ENCODE measurements at places on chromosomes 13 and 19.

DNA sequence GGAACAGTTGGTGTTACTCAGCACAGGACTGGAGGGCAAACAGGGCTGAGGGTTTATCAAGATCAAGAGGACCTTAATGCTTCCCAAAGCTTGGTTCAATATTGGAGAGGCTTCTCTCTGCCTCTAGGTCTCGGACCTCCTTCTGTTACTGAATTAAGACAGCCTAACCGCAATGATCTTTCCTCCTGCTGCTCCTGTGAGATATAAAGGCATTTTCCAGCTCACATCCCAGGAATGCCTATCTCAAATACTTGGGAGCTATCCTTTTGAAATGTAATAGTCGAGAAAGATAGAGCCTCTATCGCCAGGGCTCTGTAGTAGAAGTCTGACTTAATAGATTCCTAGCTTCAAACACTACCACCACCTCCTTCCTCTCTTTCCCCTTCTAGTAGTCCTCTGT lies 1475.0 kb downstream of the SLITRK1 start:
- DNase-seq, result no peak

DNA sequence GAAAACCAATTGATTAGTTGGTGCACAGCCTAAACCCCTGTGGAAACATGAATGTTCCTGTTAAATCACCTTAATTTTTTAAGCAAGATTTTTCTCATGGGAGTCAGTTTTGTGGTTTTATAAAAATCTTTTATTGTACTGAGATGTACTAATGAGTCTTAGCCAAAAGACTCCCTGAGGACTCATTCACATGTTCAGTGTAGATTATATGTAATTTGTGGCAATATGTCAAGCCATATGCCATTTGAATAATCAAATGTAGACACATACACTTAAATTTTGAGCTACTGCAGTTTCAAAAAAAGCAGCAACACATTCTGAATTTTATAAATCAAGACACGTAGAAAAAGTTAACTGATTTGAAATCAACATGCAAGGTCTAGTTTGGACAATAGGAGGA lies 395.2 kb downstream of the MYO16 start:
- no peak for DNase-seq

GRCh38 chr13:35894636-35895035 lies 236.5 kb downstream of the DCLK1 start:
- no peak for DNase-seq

GRCh38 chr19:14516048-14516534 lies 2.1 kb downstream of the DNAJB1 start:
- DNase-seq, result no peak

GRCh38 chr13:41398494-41399170 lies 58.7 kb upstream of the RGCC start:
- DNase-seq, result no peak

- DNase-seq, result no peak
Observed at GRCh38 chr13:93955904-93956303, 523.6 kb downstream of the DCT start.

DNA sequence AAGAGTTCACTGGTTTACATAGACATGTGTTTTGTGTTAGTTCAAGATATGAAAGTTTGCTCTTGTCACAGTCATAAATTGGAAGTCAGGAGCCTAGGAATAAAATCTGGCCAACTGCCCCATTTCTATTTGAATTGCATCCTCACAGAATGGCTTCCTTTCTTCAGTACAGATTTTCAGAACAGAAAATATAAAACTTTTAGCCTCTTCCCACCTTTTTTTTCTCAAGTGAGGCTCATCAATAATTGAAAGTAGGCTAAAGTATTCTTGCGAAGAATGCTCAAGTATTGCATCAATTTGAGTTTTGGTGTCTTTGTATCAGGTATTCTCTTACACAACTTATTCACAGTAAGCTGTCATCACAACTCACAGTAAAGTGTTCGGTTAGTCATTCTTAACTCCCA lies 802.7 kb downstream of the PCDH9 start:
- DNase-seq, result no peak

- peak; percentile 40 for DNase-seq
Observed at GRCh38 chr19:46951171-46951986, 68.3 kb upstream of the NPAS1 start.

DNA sequence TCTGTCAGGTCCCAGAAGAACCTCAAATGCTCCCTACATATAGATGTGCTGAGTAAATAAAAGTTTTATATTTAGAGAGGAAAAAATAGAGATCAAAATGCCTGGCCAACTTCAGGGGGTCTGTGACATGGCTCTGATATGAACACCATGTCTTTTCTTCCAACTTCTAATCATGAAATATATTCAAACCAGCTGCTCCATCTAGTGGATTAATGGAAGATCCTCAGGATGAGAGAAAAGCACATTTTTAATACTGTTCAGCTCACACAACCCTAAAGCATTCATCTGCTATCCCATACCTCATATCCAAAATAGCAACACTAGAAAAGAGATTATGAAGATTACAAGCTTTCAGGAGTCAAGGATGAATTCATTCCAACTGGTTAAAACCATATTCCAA lies 56.0 kb upstream of the DOCK9 start:
- DNase-seq, result peak; percentile 36

GRCh38 chr13:40878823-40879222 lies 89.4 kb downstream of the SLC25A15 start:
- DNase-seq, result no peak

- DNase-seq, result no peak
Observed at GRCh38 chr19:45468803-45469131, 971 bp downstream of the FOSB start.

GRCh38 chr13:53298396-53298795 lies 269.8 kb downstream of the OLFM4 start:
- DNase-seq, result no peak

DNA sequence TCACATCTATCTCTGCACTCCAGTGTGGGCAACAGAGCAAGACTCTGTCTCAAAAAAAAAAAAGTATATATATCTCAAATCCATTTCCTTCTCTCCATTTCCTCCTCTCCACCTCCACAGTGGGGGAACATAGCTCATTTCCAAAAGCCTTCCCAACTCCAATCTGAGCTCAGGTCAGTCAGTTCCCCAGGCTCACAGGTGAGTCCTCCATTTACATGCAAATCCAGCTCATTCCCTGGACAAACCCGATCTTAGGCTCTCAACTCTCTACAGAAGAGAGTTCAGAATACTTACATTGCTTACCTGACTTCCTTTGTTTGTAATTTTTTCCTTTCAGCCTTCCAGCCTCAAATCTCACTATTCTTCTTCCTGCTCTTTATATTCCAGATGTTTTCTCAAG lies 518.3 kb downstream of the GPC6 start:
- no peak for DNase-seq

DNA sequence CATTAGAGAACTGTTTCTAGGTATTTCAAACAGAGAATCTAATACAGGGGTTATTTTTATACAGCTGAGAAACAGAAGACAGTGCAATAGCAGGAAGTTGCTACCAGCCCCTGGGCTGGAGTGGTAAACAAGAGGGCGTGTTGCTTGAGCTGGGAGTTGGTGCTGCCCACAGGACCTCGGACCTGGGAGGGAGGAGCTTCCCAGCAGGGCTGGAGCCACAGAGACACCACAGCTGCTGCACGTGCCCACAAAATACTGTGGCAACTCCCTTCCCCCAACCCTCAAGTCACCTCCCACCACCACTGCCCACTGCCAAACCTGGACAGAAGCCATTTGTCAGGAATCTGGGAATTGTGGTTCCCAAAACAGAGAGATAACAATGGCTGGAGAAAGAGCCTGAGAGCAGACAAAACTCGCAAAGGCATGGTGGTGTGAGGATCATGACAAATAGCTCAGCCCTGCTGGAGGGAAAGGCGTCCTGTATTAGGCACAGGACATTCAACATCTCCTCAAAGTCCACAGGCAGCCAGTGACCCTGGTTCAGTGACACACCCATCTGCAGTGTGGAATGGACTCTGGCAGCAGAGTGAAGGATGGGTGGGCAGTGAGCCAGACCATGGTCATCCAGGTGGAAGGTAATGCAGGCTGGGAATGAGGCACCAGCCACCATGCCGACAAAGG lies 57.2 kb downstream of the SPATA13 start:
- peak; percentile 23 for DNase-seq

DNA sequence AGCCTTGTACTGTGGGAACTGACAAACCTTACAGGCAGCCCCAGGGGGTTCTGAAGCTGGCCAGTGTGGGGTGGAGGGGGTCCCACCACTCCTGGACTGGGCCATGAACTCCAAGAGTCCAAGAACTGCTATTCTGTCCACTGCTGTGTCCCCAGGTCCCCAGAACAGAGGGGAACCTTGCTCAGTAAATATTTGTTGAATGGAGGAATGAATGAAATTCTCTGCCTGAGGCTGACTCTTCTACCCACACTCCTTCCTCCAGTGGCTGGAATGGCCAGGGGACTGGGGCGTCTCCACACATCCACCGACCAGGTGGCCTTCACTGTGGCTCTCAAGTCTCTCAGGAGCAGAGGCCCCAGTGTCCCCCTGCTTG lies 11.6 kb downstream of the WIZ start:
- DNase-seq, result no peak

GRCh38 chr13:33968520-33969507 lies 150.9 kb downstream of the RFC3 start:
- no peak for DNase-seq

- no peak for DNase-seq
Observed at GRCh38 chr19:38395381-38396114, 7.1 kb downstream of the SPRED3 start.

GRCh38 chr19:46035986-46036743 lies 4.6 kb downstream of the IGFL4 start:
- DNase-seq, result no peak

DNA sequence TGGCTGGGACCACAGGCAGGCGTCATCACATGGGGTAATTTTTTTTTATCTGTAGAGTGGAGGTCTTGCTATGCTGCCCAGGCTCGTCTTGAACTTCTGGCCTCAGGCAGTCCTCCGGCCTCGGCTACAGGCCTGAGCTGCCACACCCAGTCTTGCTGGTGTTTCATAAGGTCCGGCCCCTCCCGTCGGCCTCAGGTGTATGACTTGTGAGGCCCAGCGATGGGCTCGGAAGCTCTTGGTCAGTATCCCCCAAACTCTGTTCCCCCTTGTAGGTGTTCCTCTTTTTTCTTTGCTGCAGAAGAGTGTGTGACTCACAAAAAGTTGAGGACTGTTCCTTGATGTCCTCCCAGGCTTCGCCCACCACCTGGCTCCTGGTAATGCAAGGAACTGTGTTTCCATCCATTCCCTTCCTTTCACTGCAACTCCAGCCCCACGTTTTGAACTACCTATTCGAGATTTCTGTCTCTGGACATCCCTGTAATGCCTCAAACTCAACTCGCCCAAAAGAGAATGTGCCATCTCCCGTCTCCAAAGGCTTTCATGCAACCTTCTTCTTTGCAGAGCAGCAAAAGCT lies 5.0 kb downstream of the USF2 start:
- DNase-seq, result no peak

DNA sequence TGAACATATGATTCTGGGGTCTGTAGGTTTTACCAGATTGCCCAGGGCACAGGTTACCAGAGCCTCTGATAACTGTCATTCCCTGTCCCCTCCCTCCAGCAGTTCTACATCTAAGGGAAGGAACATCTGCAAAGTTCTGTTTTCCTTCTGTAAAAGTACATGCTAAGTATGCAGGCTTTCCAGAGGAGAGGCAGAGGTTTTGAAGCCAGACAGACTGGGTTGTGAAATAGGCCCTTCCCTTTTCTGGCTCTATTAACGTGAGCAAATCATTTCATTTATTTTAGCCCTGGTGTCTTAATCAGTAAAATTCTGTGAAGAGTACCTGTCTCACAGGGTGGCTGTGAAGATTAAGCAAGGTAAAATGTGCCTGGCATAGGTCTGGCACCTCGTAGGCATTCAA lies 66.1 kb upstream of the C1QTNF9 start:
- peak; percentile 15 for DNase-seq

DNA sequence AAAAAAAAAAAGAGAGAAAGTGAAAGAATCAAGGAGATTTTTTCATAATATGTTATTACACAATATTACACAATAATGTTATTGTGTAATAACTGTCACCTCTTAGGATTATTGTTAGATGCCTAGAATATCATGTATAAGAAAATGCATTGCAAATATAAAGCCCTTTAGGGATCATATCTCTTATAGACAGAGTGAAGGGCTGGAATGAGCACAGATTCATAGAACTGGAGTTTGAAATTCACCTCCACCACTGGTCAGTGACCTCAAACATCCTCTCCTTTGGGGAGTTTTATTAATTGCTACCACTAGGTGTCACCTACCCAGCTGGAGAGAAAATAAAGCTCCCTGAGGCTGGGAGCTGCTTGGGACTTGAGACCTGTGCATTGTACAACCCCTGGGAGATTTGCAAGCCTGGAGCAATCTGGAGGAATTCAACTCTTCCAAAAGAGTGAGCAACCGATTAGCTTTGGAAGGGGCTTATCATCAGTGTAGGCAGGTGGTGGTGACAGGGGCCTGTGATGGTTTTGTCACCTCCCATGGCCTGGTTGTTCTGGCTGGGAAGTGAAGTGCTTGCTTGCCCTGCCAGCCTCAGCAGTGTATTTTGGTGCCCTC lies 30.3 kb upstream of the FRY start:
- DNase-seq, result peak; percentile 67

- DNase-seq, result no peak
Observed at GRCh38 chr19:42306646-42307045, 4.2 kb upstream of the PAFAH1B3 start.

- peak; percentile 15 for DNase-seq
Observed at GRCh38 chr13:22110368-22110767, 439.5 kb downstream of the FGF9 start.

- DNase-seq, result peak; percentile 70
Observed at GRCh38 chr13:35797991-35798390, 321.5 kb upstream of the MAB21L1 start.

DNA sequence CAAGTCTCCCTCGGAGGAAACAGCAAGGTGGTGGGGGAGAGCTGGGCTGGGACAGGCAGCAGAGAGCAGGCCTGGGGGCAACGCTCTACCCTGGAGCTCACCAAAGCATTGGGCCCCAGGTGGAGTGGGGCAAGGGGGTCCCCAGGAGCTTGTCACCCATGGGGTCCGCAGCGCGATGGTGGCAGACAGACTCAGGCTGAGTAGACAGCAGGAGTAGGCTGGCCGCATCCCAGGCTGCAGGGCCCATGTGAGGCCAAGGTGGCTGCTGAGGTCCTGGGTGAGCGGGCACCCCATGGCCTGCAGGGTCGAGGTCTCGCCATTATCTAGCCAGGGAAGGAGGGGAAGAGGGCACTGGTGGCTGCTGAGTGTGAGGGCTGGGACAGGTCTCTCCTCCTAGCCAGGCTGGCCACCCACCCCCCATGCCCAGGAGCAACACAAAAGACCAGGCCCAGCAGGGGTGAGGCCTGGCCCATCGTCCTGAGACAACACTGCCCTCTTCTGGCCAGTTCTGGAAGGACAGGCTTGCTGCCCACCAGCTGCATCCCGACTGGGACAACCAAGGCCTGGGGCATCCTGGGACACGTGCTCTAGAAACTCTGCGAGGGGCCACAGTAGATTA lies 33.1 kb downstream of the CEBPG start:
- DNase-seq, result peak; percentile 37

Measured in AG10803 (cell line).